Activated CD4-positive, alpha-beta T cell treated with anti-CD3 and anti-CD28 coated beads for 1 hour (primary cell): ENCODE measurements at places on chromosomes 11 and 22.

DNA sequence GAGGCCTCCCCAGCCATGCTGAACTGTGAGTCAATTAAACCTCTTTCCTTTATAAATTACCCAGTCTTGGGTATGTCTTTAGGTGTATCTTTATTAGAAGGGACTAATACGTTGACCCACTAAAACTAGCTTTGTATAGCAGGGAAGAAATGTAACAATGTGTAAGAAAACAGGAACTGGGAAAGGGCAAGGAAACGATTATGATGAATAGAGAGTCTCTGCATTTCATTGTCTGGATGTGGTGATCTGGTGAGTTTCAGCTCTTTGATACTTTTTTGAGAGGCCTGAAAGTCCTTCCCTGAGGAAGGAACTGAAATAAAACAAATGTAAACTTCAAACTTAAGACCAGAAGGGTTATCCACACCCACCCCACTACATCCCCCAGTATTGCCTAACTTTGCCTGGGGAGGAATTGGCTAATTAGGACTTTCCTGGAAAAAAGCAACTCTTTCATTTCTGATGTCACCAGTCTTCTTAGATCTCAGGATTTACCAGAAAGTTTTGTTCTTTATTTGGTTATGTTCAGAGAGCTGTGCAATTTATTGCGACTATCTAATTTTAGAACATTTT lies 119.0 kb downstream of the LDLRAD3 start:
- DNase-seq: no peak

DNA sequence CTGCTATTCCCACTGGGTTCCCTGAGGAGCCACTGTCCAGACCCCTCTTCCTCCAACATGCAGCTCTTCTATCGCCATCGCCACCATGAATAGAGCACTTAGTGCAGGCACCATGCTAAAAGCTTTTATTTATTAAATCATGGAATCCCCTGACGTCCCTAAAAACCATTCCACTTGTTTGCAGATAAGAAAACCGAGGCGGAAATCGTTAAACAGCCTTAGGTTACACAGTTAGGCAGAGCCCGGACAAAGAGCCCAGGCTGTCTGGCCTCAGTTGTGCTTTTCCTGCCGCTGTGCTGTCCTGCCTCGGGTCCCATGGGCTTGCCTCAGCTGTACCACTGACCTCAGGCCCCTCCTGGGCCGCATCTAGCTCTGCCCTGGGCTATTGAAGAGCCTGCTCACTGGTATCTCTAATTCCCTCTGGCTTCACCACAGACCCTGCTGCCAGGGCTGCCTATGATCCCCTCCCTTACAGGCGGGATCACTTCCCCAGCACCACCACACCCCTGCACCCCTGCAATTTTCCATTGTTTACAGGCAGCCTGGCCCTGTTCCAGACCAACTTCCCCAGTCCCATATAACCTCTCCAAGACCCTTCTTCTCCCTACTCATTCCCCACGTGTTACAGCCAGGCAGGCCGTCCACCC lies 13.0 kb upstream of the TUB start:
- no peak for DNase-seq

DNA sequence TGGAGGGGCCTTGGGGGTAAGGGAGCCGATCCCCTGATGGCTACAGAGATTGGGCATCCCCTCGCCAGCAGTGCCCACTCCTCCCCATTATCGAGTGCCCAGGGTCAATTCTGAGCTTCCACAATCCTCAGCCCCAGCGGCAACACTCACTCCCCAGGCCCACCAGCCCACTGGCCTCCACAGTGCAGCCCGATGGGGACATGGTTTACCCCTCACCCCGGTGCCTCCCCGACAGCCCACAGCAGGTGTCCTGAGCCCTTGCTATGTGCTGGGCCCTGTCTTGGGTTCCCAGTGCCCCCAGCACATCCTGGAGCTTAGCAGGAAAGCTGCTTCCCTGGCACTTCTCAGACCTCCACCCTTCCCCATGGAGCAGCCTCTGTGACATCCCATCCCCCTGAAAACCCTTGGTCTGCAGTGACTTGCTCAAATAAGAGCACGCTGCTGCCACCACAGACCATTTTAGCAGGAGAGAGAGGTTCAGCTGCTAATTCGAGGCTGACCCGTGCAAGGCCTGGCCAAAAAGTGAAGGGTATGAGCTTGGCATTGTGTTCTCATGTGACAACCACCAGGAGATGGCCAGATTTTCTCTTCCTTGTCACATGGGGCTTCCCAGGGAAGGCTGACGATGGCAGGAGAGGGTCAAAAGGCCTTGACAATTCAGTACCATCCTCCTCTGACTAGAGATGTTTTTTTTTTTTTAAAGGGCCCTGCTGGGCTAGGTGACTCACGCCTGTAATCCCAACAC lies 23.6 kb downstream of the KCNJ4 start:
- DNase-seq: no peak

GRCh38 chr11:9851366-9851765 lies 187.5 kb downstream of the SWAP70 start:
- DNase-seq: no peak

DNA sequence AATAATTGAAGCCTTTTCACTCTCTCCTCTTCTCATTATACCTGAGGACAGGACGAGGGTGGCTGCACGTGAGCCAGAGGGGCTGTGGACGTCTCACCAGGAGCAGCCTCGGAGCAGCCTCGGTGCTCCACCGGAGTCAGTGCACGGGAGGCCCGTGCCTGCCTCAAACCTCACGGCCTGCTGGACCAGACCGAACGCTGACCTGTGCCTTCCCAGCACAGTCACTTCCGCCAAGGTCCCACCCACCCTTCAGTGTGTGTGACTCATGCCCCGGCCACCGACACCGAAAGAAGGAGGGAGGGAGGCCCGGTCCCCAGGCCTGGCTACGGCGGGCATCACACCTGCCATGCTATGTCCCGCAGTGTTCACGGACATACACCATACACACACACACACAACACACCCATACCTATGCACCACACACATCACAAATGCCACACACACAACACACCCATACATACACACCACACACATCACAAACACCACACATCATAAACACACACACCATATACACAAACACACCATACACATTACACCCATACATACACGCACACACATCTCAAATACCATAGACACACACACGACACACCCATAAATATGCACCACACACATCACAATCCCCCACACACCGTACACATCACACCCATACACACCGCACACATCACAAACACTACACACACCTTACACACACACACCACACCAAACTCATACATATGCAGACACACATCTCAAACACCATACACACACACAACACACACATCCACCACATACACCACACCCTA lies 1506.5 kb downstream of the TBC1D22A start:
- DNase-seq: no peak

GRCh38 chr11:27470826-27471588 lies 1.6 kb downstream of the LGR4 start:
- no peak for DNase-seq

GRCh38 chr11:27914080-27914479 lies 193.9 kb downstream of the KIF18A start:
- DNase-seq: no peak

DNA sequence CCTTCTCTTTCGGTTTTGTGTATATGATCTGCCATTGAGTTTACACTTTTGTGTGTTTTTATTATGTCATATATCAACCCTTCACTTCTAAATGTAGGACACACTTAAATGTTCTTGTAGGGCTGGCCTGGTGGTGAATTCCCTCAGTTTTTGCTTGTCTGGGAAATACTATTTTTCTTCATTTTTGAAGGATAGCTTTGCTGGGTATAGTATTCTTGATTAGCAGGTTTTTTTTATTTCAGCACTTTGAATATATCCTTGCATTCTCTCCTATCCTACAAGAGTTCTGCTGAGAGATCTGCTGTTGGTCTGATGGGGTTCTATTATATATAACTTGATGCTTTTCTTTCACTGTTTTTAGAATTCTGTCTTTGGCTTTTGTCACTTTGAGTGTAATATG lies 79.1 kb downstream of the TECTA start:
- no peak for DNase-seq

- no peak for DNase-seq
Measured at GRCh38 chr11:28476864-28477263, 368.7 kb downstream of the METTL15 start.

DNA sequence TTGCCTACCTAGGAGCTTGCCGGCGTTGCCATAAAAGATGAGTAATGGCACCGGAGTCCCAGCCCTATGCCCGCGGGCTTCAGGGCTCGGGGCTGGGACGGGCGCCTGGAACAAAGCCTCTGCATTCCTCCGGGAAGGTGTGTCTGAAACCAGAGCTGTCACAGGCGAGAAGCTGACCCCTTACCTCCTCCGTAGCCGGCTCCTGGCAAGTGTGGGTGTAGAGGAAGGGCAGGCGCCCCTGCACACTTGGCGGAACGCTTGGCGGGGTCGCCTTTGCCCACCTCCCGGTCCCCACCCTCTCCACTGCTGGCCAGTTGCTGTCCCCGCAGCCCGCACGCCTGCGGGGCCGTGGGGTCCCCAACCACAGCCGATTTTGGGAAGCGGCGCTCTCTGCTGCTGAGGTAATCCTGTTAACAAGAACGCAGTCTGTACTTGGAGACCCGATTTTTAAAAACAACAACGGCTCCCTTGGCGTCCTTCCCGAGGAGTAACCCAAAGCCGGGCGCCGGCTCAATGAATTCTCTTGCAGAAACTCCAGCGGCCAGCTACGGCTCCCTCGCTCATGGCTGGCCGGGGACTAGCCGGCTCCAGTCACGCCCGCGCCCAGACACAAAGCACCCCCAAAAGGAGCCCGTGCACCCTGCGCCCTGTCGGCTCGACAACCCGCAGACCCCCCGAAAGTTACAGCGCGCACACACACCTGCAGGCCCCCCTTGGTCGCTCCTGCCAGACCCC lies 89.2 kb downstream of the PLEKHA7 start:
- no peak for DNase-seq

- no peak for DNase-seq
Measured at GRCh38 chr11:76955459-76956114, 78.6 kb upstream of the B3GNT6 start.

DNA sequence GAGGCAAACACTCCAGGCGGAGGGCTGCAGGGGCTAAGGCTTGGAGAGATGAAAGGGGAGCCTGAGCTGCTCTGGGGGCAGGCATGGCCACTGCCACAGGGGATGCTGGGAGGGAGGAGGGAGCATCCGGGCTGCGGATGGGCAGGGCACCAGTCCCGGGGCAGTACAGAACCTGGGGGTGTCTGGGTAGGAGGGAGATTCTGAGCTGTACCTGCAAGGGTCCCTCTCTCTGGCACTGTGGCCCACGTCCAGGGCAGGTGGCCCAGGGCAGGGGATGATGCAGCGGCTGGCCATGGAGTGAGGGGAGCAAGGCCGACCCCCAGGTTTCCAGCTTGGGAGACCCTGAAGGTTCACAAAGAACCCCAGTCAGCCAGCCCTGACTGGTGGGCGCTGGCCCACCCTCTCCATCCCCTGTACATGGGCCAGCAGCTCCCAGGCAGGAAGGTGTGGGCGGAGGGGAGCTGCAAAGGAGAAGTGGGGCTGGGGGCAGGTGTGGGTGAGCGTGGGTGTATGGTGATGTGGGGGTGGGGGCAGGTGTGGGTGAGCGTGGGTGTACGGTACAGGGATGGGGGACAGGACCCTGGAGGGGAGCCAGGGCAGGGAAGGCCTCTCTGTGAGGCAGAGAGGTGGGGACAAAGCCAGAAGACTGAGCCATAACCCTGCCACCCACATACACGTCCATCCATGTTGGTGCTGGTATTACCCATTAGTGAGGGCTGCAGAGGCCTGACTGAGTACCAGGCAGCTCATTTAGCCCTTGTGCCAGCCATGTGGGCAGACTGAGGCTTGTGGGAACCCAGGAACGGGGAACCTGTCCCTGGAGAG lies 2.2 kb upstream of the TNFRSF13C start:
- DNase-seq: no peak

DNA sequence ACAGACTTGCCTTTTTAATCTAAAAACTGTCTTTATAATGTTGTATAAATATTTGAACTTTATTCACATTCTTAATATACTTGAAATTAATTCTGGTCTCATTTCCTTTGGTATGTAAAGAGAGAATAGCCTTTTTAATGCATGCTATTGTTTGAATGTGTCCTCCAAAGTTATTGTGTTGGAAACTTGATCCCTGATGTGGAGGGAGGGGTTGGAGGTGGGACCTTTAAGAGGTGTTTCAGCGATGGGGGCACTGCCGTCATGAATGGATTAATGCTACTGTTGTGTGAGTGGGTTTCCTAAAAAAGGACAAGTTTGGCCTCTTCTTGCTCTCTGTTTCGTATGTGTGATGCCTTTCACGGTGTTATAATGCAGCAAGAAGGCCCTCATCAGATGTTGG lies 131.7 kb downstream of the DDX10 start:
- DNase-seq: no peak

- DNase-seq: no peak
Measured at GRCh38 chr11:34523053-34523452, 9.5 kb upstream of the ELF5 start.

DNA sequence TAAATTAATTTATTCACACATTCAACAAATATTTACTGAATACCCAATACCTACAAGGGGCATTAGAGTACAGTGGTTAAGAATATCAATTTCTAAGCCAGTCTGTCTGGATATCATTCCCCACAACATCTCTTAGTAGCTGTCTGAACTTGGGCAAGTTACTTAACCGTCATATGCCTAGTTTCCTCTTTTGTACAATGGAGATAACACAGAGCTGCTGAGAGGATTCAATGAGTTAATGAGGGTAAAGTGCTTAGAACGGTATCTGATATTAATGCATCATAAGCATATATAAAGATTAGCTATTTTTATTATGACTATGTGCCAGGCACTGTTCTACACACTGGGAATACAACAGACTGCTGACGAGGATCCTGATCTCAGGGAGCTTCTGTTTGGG lies 116.4 kb downstream of the APOL5 start:
- DNase-seq: no peak

GRCh38 chr22:17120711-17121232 lies 388 bp downstream of the TMEM121B start:
- no peak for DNase-seq

DNA sequence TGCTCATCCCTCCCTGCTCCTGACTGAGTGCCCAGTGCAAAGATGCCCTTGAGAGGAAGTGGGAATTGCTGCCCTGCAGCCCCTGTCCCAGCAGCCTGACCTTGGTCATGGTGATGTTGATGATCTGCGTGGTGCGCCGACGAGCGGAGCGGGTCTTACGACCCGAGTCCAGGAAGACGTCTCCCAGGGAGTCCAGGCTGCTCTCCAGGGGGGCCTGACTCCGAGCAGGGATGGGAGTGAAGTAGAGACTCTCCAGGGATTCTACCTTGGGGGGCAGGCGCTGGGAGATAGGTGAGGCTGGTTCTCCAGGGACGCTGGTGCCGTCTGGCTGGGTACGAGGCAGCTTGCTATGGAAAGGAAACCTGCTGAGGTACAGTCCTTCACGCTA lies 8.4 kb downstream of the IL18BP start:
- no peak for DNase-seq

- no peak for DNase-seq
Measured at GRCh38 chr11:70432065-70432464, 33.7 kb downstream of the CTTN start.
